ENCODE measurements at places on chromosomes 4 and X. TPM values are rescaled to one million over a fixed set of nuclear protein-coding genes. Genes with fewer than 3 reads are reported as not detected.

DNA sequence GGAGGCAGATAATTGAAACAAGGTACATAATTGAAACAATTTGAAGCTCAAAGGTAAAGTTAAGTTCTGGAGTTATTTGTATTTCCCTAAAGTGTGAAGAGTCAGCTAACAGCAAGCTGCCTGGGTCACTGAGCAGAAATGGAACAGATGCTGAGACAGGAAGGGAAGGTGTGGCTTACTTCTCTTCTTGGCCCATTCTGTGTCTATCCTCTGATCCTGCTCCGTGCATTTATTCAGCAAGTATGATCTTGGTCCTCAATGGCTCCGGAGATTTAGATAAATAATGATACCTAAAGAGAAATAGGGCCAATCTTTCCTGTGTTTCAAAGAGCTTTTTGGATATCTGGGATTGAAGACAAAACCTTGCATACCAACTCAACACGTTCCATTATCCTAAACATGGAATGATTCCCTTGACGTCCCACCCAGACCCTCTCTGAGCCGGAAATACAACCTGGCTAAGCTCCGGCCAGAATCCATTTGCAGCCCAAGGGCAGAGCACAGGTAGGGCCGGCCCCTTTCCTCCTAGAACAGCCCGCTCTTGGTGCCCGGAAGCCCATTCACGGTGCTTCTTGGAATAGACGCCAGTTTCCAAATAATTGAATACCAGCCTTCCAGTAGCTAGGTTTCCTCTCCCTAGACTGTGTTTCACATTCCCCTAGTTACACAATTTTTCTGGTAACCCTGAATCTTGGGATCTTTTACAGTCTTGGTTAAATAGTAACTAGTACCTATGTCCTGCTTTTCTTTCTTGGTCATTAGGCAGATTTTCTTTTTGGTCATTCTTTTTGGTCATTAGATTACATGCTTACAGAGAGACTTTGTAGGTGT is 211.0 kb downstream of the NWD2 start:
- no peak for DNase-seq

GPR82 gene
- total RNA-seq, result not detected

GRCh38 chr4:186494496-186494895 is 60.9 kb downstream of the MTNR1A start:
- DNase-seq, result no peak

- no peak for DNase-seq
Measured at GRCh38 chrX:57596516-57596915, 4.7 kb downstream of the ZXDB start.

DNA sequence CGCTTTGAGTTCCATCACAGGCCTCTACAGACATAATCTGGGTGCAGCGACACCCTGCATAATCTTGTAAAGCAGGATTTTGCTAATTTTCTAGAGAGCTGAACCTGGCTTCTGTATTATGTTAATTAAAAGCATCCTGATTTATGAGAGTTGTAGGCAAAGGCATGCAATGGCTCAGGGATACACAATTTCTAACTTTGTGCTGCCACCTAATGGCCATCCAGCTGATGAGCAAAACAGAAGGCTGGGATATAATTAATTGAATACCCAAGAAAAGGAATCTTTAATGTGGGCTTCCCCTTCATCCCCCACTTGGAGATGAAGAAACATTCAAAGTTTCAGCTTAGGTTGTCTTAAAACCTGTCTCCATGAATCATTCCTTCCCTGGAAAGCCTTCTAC is 78.1 kb downstream of the BMP15 start:
- peak; percentile 1 for DNase-seq

ITIH6 gene
- total RNA-seq, result not detected

- no peak for DNase-seq
Measured at GRCh38 chr4:26746802-26747213, 113.8 kb upstream of the STIM2 start.

RNF150 gene
- 1.5 TPM for total RNA-seq

HSFX3 gene
- total RNA-seq, result 0.32 TPM

DNA sequence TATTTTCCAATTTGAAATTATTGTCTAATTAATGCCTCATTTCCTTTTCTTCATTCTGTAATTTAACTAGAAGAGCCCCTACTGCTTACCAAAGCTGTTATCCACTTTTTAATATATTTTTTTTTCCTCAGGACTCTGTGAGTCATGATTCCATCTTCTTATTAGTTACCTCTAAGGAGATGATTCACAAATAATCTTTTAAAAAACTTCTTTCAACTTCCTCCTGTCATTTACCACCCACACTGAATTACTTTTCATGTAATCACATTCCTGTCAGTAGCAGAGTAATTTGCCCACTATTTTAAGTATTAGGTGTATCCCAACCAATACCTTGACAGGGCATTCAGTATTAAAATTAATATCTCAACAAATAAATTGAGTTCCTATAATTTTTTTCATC is 470.9 kb upstream of the ADGRL3 start:
- no peak for DNase-seq

GRCh38 chr4:89316931-89317366 is 9.3 kb upstream of the GPRIN3 start:
- no peak for DNase-seq

NPY2R gene
- total RNA-seq, result not detected

Measured in myocyte (in vitro differentiated cells).